PC-3 (cell line): ENCODE measurements at places on chromosomes 6 and 20. TPM values are rescaled to one million over a fixed set of nuclear protein-coding genes. Genes with fewer than 3 reads are reported as not detected.

- no peak for DNase-seq
These were observed 71.5 kb downstream of the RPP40 start for GRCh38 chr6:4932228-4932903.

- DNase-seq: no peak
These were observed 49.6 kb upstream of the CD93 start for GRCh38 chr20:23135449-23136420.

GRCh38 chr20:5688431-5688972 is 61.7 kb upstream of the SHLD1 start:
- DNase-seq: no peak

GRCh38 chr6:54085541-54085940 is 25.7 kb upstream of the MLIP start:
- DNase-seq: no peak

MAP7 gene
- total RNA-seq: 13.9 and 25.3 TPM in 2 replicates

DNA sequence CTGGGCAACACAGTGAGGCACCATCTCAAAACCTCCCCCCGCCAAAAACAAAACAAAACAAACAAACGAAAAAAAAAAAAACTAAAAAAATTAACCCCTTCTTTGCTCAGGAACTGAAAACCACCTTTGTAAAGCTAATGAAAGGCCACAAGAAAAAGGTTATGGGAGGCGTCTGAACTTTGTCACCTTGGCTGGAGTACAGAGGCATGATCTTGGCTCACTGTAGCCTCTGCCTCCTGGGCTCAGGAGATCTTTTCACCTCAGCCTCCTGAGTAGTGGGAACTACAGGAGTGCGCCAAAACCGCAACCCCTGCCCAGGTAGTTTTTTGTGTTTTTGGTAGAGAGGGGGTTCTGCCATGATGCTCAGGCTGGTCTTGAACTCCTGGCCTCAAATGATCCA is 337.9 kb downstream of the TBC1D32 start:
- no peak for DNase-seq

GRCh38 chr20:364905-365794 is 15.4 kb upstream of the TRIB3 start:
- peak; percentile 97 for DNase-seq

DNA sequence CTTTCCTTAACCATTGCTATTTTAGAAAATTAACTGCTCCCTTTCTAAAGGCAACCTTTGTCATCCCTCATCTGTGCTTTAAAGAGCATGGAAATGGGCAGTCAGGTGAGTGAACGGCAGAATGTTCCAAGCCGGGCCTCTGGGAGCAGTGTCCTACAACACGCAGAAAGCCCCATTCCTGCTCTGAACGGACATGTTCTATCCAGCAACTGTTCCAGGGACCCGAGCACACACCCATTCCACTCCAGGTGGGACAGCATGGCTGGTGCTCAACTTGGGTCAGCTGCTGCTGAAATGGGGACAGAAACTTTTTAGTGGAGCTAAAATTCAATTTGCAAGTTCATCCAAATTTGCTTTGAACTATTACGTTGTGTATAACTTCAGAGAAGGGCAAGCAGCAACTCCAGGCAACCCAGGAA is 26.7 kb downstream of the DIDO1 start:
- DNase-seq: no peak

ROS1 gene
- total RNA-seq: 0.07 and 0.17 TPM in 2 replicates

- peak; percentile 92 for DNase-seq
These were observed 83.5 kb downstream of the ZMYND8 start for GRCh38 chr20:47272893-47273590.

DNA sequence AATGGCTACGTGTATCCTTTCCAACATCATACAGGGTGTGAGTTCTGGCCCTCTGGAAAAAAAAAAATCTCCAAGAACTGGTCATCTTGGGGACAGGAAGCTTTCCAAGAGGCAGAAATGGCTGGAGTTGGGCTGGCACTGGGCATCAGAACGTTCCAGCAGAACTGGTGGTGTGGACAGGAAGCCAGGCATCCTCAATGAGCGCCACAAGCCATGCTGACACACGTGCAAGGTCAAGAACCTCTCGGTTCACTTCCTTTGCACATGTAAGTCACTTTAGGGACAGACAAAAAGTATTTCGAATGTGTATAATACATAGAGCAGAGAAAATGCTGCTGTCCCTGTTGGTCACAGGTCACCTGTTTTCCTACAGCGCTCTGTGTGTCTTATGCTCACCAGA is 27.4 kb upstream of the RIN2 start:
- no peak for DNase-seq

DNA sequence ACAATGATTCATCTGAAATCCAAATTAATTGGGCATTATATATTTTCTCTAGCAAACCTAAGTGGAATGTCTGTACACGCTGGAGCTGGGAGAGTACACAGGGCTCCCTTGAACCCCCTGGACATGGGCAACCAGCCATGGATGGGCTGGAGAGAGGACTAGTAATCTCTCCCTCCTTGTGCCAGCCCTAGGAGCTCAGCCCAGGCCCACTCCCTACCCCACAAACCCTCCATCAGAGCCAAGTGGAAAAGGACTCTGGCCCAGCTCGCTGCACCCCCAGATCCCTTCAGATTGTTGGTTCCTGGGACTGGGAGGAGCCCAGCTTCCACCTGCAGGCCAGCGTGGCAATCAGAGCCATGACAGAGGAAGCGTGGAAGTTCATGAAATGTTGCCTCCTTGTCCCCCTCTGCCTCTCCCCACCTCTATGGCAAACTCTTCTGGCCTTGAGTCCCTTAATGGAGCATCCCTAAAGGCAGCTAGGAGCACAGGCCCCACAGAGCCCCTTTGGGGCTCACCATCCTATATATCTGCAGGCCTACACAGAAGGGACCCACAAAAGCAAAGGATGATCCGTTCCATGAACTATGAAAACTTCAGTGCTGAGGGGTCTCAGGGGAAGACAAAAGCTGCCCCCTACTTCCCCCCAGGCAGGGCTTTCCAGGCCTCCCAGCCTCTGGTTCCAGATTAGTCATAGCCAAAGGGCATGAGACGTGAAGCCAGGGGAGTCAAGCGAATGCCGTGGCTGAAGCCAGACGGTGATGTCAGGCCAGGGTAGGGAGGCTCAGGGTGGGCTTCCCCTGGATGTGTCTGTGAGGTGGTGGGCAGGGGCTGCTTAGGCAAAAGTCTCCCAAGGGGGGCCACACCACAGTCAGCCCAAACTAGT is 126.4 kb upstream of the MAFB start:
- no peak for DNase-seq
